Colonic mucosa (tissue), 4 donors: ENCODE measurements at places on chromosomes 16 and 17. TPM values are rescaled to one million over a fixed set of nuclear protein-coding genes. Genes with fewer than 3 reads are reported as not detected.

GRCh38 chr17:78923660-78924453 is 1.3 kb downstream of the TIMP2 start:
- no peaks in the 10 kb centered on the region for H3K36me3 ChIP-seq
- no peaks in the 10 kb centered on the region for H3K27me3 ChIP-seq

The MEIOB gene
- not detected for total RNA-seq

- DNase-seq = no peak
- no peaks in the 10 kb centered on the region for H3K27me3 ChIP-seq
Measured at GRCh38 chr17:54891176-54891821, 9.4 kb upstream of the TOM1L1 start.

- H3K27me3 ChIP-seq = peaks cover 27% of the 10 kb centered on the region
- peaks cover 15% of the 10 kb centered on the region for H3K4me1 ChIP-seq
- H3K27ac ChIP-seq = no peak overlapping the region
Measured at GRCh38 chr17:76139801-76140660, 1.0 kb downstream of the FOXJ1 start.

- H3K27ac ChIP-seq = no peak overlapping the region
- DNase-seq = no peak
- H3K4me1 ChIP-seq = no peaks in the 10 kb centered on the region
- no peak overlapping the region for H3K4me3 ChIP-seq
- H3K27me3 ChIP-seq = no peaks in the 10 kb centered on the region
- peaks cover 46% of the 10 kb centered on the region for H3K36me3 ChIP-seq
Measured at GRCh38 chr17:5381542-5381941, 37.9 kb downstream of the NUP88 start.

- no peak overlapping the region for H3K27ac ChIP-seq
- H3K27me3 ChIP-seq = no peaks in the 10 kb centered on the region
- H3K4me1 ChIP-seq = no peaks in the 10 kb centered on the region
Measured at GRCh38 chr17:41984454-41984853, 17.9 kb downstream of the CNP start.

- H3K4me3 ChIP-seq = no peak overlapping the region
- H3K27me3 ChIP-seq = no peaks in the 10 kb centered on the region
- DNase-seq = no peak
- no peak overlapping the region for H3K27ac ChIP-seq
- H3K36me3 ChIP-seq = no peaks in the 10 kb centered on the region
- no peaks in the 10 kb centered on the region for H3K4me1 ChIP-seq
Measured at GRCh38 chr17:79558091-79558900, 52.6 kb downstream of the RBFOX3 start.

- peak; percentile 91 for DNase-seq
- H3K36me3 ChIP-seq = no peaks in the 10 kb centered on the region
- H3K4me1 ChIP-seq = peaks cover 10% of the 10 kb centered on the region
- H3K4me3 ChIP-seq = peak overlapping the region; percentile 31
- peak overlapping the region; percentile 92 for H3K27ac ChIP-seq
- H3K27me3 ChIP-seq = no peaks in the 10 kb centered on the region
Measured at GRCh38 chr16:57479205-57479975, 6.9 kb downstream of the DOK4 start.

GRCh38 chr16:77327717-77328116 is 107.1 kb downstream of the ADAMTS18 start:
- no peaks in the 10 kb centered on the region for H3K4me1 ChIP-seq
- H3K27me3 ChIP-seq = no peaks in the 10 kb centered on the region
- H3K36me3 ChIP-seq = no peaks in the 10 kb centered on the region
- H3K27ac ChIP-seq = no peak overlapping the region
- no peak for DNase-seq

GRCh38 chr17:78168903-78169793 is 767 bp downstream of the SYNGR2 start:
- H3K27me3 ChIP-seq = no peaks in the 10 kb centered on the region
- no peaks in the 10 kb centered on the region for H3K36me3 ChIP-seq
- peaks cover 42% of the 10 kb centered on the region for H3K4me1 ChIP-seq
- DNase-seq = peak; percentile 90
- H3K27ac ChIP-seq = peak overlapping the region; percentile 78
